ENCODE measurements at places on chromosomes 4 and X.

DNA sequence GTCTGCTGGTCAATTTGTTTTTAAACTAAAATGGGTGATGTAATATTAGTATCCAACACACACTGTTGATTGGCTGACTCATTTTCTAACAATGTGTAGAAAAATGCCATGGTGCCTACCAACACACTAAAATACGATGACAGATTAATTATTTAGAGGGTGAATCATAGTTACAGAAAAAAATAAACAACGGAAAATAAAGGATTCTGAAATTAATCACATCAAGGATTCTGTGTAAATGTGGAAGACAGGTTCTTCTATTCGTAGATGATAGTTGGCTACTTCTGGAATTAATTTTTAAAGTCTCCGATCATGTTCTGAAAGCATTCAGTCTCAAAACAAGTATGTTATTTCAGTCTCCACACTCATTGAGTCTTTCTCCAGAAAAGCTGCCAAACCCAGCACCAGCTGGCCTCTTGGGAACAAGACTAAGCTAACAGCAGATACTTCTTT is 8.2 kb upstream of the IQCM start:
- DNase-seq, result no peak

GRCh38 chrX:138691186-138691585 is 20.3 kb downstream of the FGF13 start:
- DNase-seq, result no peak

DNA sequence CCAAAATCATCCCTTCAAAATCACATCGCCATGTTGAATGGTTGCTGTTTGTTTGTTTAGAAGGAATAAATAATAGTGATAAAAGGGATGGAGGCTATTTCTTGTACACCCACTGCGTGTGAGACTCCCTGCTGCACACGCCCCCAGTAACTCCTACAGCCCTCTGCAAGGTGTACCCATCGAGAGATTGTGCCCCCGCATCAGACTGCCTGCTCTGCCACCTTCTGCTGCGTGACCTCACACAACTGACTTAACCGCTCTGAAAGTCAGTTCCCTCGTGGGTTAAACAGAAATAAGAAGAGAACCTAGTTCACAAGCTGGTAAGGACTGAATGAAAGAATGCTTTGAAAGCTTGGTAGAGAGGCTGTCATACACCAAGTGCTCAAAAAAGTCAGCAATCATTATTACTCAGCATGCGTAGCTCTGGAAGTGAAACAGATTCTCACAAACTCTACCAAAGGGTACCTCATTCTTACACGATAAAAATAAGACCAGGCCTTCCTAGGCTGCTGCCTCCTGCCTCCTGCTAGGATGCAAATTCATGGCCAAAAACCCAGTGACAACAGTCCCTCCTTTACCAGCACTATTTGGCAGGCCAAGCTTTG is 147.1 kb downstream of the CPEB2 start:
- no peak for DNase-seq

GRCh38 chrX:40333344-40333743 is 235.6 kb upstream of the BCOR start:
- DNase-seq, result no peak

DNA sequence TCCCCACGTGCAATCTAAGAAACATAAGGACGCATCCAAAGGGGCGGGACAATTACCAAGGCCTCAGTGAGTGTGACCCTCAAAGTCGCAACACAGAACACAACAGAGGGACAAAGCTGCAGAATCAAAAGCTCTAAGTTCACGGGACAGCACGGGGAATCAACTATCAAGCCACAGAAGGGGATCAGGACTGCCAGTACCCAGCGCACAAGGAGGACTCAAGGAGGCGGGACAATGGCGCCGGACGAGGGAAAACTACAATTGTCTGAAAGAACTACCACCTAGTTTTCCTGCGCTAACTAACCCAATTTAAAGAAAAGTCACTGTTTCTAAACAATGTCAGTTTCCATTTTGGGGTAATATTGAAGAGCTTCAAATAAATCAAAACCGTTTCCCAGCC is 1.3 kb downstream of the FAM53A start:
- DNase-seq, result no peak

GRCh38 chr4:45353161-45353560 is 626.8 kb upstream of the GNPDA2 start:
- DNase-seq, result no peak

- DNase-seq, result no peak
Measured at GRCh38 chr4:92128676-92129075, 175.1 kb upstream of the GRID2 start.

Measured in activated gamma-delta T cell treated with anti-CD3 and anti-CD28 coated beads, Interleukin-2, amount 50 U/mL, for 16 hours (primary cell).